Stimulated activated CD8-positive, alpha-beta memory T cell treated with anti-CD3 and anti-CD28 coated beads, Interleukin-4, amount 100 ng/mL, for 1 hour (primary cell): ENCODE measurements at places on chromosomes 3 and 15.

DNA sequence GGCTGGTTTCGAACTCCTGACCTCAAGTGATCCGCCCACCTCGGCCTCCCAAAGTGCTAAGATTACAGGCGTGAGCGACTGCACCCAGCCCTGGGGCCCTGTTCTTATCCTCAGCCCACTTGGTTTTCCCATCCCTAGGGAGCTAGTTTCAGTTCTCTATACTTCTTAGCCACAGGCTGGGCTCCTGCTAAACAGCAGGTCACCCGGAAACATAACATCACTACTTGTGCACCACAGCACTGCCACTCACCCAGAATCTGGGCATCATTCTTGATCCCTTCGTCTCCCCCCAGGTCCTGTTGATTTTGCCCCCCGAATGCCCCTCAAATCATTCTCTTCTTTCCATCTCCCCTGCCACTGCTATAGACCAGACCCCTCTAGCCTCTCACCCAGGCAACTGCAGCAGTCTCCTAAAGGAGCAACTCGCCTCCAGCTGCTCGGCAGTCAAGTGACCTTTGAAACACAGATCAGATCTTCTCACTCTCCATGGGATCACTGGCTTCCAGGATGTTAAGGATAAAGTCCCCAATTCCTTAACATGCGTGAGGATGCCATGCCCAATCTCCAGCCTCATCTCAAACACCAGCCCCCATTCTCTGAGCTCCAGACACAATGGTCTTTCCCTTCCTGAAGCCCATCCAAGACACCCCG is 5.6 kb upstream of the AP3S2 start:
- DNase-seq = no peak

DNA sequence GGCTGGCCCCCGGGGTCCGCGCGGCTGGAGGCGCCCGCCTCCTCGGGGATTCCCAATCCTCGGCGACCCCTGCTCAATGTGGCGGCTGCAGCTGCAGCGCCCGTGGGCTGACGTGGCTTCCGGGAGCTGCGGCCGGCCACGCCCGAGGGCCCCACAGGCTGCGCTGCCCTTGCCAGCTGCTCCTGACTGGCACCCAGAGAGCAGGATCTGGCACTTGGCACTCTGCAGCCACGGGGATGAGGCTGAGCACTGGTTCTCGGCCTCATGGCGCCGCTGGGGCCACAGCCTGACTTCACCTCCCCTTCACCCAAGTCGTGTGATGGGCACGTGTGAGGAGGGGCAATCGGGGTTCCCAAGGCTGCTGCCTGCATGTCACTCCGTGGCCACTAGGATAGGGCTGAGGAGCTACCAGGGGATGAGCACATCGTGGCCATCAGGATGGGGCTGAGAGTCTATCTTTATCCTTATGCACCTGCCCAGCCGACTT is 267.8 kb upstream of the FRG2C start:
- DNase-seq = no peak

GRCh38 chr3:122189357-122189756 is 5.9 kb downstream of the CASR start:
- DNase-seq = no peak

DNA sequence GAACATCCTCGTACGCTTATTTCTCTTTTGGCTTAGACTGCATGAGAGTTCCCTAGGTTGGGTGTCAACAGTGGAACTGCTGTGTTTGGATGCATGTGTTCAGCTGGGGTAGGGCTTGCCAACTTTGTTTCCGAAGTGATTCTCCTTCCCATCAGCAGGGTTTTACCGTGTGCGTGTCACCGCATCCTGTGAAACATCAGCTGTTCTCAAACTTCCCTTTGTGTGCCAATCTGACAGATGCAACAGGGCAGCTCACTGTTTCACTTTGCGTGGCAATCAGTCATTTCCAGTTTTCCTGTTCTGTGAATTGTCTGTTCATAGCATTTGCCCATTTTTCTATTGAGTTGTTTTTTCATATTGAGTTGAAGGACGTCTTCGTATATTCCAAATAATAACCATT is 218.8 kb downstream of the VPS13C start:
- DNase-seq = no peak

DNA sequence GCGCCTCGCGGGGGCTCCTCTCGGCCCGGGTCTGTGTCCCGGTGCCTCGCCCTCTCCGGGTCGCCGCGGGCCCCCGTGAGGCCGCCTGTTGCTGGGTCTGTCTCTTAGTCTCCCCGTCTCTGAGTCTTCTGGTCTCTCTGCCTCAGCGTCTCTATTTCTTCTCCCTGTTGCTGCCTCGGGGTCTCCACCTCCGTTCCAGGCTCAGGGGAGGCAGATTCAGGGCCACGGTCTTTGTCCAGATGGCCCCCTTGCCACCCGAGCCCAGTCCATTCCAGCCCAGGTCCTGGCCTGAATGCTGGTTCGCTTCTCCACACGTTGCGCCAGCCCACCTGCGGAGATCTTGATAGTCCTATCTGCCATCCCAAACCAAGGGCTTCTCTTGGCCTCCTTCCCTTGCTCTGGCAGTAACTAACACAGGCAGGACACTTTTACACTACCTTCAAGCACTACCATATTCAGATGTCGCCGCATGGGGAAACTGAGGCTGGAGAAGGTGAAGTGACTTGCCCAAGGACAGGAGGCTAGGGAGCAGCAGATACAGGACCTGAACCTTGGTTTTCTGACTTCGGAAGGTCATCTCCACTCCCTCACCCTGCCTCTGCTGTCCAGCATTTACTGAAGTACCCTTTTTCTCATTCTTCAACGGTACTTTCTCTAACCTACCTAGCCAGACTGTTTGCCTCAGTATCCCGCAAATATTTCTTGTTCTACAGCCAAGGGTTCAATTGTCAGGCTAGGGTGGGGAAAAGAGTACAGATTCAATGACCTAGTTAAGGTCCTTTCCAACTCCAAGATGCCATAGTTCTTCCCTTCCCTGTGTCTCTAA is 616 bp upstream of the IGDCC4 start:
- DNase-seq = no peak

DNA sequence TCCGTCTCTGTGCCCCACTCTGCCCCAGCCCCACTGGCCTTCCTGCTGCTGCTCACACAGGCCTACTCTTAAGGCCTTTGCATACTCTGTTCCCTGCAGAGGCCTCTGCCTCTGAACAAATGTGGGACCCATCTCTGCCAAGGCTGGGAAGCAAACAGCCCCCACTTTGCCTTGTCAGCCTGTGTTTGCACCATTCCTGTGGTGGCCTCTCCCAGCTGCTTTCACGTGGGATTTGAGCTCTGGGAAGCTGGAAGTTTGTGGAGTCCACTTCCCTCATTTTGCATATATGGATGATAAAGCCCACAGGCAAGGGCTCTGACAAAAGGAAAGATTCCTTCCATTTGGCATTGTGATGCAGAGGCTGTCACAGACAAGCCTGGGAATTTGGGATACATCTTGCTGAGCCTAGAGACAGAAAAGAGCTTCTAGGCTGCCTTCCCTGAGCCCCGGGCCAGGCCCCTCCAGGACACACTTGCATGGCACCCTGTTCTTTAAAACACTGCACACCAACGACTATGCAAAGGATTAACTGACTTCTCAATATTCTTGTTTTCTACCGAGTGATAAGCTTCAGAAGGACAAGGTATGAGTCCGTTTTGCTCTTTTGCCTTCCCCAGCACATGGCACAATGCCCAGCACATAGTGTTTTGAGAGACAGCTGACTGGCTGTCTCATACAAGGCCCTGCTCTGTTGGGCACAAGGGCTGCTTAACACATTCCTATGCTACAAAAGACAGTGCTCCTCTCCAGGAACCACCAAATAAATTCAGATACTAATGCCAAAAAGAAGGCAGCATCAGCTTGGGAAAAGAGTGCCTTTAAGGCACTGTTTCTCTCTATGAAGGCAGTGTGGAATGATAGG is 120.7 kb upstream of the TOPAZ1 start:
- DNase-seq = no peak

GRCh38 chr3:129371041-129371826 is 57.2 kb downstream of the EFCAB12 start:
- DNase-seq = no peak

DNA sequence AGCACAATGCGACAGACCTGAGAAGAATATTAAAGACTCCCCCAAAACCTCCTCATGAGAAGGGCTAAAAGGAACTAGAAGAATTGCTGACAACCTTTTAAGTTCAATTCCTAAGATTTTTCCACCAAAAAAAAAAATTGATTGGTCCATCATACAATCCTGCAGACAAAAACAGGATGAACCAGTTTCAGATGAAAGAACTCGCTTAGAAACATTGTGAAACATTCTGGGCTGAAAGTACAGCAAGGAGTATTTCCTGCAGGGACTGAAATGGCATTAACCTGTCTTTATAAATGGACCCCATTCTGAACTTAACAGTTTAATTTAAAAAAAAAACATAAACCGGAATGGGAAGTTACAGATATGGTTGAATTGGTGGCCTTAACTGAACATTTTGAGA is 96.0 kb upstream of the FAM174B start:
- DNase-seq = no peak

- no peak for DNase-seq
Measured at GRCh38 chr3:14434126-14434497, 31.7 kb downstream of the SLC6A6 start.

- DNase-seq = no peak
Measured at GRCh38 chr3:18872466-18872865, 275.8 kb upstream of the KCNH8 start.

- no peak for DNase-seq
Measured at GRCh38 chr15:25937796-25938195, 74.7 kb upstream of the ATP10A start.

- DNase-seq = no peak
Measured at GRCh38 chr15:84840741-84841429, 23.7 kb downstream of the ALPK3 start.

- no peak for DNase-seq
Measured at GRCh38 chr3:124298951-124299350, 307.0 kb upstream of the ROPN1 start.

DNA sequence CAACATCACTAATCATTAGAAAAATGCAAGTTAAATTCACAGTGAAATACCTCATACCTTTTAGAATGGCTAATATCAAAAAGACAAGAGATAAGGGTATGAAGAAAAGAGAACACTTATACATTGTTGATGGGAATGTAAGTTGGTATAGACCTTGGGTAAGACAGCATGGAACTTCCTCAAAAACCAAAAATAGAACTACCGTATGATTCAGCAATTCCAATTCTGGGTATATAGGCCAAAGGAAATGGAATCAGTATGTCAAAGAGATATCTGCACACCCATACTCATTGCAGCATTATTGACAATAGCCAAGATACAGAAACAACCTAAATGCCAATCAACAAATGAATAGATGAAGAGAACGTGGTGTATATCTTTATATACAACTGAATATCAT is 166.8 kb upstream of the LRRN1 start:
- no peak for DNase-seq

DNA sequence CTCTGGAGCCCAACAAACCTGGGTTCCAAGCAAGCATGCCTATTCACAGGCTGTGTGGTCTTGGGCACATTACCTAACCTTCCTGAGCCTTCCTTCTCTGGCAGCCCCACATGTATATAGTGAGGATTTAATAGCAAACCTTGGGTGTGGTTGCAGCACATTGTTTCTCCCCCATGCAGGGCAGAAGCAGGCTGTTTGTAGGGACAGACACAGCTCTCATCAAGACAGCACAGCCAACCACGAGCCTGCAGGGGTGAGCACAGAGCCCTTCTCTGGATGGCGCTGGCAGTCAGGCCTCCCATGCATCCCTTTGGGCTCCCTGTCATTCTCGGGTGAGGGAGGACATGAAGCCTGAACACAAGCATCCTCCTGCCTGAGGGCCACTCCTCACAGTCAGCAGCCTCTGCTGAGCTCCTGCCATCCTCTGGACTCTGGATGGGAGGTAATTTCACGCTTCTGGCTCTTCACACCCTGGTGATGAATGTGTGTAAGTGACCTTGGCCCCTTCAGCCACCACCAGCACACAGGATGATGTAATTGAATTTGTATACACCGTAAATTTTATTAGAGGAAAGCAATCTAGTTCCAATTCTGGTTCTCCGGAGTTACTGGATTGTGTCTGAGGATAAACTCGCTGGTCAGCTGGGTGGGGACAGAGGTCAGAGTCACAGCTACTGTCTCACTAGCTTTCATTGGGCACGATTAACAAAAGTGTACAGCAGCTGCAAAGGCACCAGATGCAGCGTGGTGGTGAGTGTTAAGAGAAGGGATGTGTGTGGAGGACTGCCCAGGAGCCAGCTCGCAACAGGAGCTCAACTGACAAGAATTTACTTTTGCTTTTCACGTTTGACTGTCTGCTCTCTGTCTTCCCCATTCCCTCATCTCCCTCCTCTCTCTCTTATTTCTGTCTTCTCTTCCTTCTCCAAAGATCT is 118.1 kb downstream of the CLSTN2 start:
- no peak for DNase-seq

- no peak for DNase-seq
Measured at GRCh38 chr3:23075496-23075895, 127.6 kb upstream of the UBE2E2 start.

- DNase-seq = no peak
Measured at GRCh38 chr15:92687746-92688145, 32.2 kb upstream of the FAM174B start.

DNA sequence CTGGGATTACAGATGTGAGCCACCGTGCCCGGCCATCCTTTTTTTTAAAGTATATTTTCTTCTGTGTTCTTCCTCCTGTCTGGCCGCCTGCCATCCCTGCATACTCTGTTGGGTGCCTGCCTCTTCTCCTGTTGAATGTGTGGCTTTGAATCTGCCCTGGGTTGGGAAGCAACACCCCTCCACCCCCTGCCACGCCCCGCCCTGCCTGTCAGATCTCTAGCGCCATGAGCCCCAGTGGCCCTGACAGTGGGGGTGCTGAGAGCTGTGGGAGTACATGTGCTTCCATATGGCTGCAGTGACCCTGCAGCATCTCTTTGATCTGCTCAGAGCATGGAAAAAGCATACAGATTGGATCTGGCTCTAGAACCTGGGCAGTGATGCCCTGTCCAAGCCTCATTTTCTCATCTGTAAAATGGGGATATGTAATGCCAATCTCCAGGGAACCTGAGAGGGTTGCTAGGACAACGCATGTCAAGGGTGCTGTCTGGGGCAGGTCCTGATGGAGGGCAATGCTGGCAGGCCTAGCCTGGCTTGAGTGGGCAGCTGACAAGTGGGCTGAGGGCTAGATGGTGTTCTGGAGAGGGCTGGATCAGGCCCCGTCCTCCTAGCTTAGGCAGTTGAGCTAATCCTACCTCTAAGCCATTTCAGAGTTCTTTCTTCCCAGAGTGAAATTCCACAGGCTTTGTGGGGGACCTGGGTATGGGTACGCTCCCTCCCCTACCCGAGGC is 23.9 kb downstream of the CCDC13 start:
- no peak for DNase-seq

GRCh38 chr3:119885746-119886530 is 104.0 kb downstream of the NR1I2 start:
- no peak for DNase-seq

DNA sequence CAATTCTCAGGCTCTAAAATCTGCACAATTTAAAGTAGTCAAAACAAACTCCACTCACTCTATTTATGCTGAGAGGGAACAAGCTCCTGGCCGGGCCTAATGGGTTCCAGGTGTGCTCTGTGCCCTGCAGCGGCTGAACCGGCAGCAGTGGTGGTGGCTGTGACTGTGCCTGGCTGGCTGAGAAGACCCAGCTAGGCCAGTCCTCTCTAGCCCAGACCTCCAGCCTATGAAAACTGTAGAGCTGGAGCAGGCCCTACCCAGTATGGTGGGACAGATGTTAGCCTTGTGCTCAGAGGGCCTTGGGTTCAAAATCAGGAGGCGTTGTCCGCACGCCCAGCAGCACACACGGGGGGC is 37.0 kb downstream of the EPHB3 start:
- no peak for DNase-seq

- DNase-seq = no peak
Measured at GRCh38 chr15:100124936-100125335, 216.8 kb downstream of the ADAMTS17 start.
